Adrenal gland (tissue), 19 donors: ENCODE measurements at places on chromosomes 1 and 21.

GRCh38 chr1:186655876-186656275 lies 24.3 kb downstream of the PTGS2 start:
- DNase-seq: no peak

DNA sequence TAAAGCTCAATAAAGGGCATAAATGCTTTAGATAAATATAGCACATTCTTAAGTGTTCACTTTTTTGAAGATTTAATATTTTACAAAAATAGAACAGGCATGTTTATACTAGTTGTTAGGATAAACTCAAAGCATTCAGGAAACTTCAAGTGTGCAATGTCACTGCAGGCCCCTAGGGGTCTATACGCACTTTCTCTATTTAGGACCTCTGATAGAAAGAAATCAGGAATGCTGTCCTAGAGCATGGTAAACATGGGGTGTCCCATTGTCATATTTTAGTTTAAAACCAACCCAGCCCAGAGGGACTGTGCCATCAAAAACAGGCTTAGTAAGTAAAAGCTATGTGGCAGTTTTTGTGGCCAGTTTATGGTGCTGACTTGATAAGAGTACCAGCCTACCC lies 102.2 kb downstream of the BARHL2 start:
- no peak for DNase-seq

DNA sequence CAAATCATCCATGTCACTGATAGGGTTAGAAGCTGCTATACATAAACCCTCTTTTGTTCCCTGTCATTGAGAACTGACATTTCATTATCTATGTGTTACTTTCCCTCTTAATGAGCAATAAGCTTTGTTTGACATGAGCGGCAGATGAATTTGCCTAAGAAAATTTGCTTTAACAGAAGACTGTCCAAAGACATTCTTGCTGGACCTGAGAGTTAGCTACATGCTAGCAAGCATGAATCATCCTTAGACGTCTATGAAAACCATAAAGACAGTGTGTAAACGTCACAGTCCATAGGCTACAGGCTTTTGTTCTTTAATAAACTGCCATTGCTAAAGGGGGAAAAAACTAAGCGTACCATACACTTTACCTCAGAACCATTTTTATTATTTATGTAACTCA lies 73.1 kb downstream of the TNFSF4 start:
- no peak for DNase-seq

DNA sequence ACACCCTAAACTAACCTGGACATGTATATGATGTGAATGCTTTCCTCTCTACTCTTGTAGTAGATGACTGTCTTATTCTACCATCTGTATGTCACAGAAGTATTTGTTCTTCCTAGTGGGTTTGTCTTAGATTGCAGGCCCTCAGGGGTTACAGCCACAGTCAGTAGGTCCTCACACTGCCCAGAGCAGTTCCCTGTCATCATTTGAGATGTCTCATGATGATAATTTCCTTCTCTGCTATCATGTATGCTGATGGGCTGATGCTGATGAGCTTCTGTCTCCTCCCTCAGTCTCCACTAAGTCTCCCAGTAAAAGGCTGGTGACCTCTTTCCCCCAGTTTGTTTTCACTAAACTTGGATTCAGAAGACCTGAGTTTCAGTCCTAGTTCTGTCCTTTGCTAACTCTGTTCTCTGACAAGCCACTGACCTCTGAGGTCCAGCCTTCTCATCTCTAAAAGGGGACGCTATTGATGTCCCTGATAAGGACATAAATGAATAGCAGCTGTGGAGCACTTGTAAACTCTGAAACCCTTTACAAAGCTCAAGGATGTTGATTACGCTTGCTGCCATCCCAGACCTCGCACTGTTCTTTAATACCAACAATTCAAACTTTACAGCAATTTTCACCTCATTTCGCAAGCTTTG lies 3.1 kb upstream of the ETV3 start:
- DNase-seq: no peak

DNA sequence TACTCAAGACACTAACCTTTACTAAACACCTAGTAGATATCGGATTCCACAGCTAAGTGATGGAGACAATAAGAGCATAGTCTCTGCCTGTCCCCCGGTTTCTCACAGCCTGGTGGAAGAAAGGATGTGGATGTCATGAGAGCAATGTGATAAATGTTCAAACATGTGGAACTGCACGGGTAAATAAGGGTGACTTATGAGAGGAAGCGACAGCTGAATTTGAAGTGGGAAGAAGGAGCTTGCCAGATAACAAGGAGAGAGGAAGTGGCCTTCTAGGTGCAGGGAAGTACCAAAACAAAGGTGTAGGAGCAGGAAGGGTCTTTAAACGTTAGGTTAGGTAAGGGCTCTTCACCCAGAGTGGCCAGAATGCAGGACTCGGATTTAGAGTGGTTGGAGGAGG lies 178.6 kb upstream of the NRIP1 start:
- no peak for DNase-seq
